Activated CD4-positive, alpha-beta T cell treated with anti-CD3 and anti-CD28 coated beads, Interleukin-2, amount 10 ng/mL, durations not matched to agents 7 days and 5 days (primary cell): ENCODE measurements at places on chromosomes 6 and 20.

- DNase-seq: no peak
Measured at GRCh38 chr6:149211046-149211571, 106.4 kb upstream of the TAB2 start.

GRCh38 chr6:131744432-131745287 is 33.8 kb upstream of the CTAGE9 start:
- DNase-seq: no peak

- no peak for DNase-seq
Measured at GRCh38 chr6:81693266-81693665, 59.2 kb downstream of the TENT5A start.

DNA sequence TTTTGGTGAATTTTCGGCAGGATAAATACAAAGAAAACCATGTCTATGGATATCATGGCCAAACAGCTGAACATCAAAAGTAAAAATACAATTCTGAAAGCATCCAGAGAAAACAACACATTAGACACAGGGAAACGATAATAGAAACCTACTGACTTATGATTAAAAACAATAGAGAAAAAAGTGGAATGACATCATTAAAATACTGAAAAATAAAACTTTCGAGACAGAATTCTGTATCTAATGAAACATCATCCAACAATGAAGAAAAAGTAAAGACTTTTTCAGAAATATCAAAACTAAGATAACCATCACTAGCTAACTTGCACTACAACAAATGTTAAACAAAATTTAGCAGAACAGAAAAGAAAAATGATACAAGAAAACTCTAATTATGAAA is 384.6 kb upstream of the RUNX2 start:
- DNase-seq: no peak

DNA sequence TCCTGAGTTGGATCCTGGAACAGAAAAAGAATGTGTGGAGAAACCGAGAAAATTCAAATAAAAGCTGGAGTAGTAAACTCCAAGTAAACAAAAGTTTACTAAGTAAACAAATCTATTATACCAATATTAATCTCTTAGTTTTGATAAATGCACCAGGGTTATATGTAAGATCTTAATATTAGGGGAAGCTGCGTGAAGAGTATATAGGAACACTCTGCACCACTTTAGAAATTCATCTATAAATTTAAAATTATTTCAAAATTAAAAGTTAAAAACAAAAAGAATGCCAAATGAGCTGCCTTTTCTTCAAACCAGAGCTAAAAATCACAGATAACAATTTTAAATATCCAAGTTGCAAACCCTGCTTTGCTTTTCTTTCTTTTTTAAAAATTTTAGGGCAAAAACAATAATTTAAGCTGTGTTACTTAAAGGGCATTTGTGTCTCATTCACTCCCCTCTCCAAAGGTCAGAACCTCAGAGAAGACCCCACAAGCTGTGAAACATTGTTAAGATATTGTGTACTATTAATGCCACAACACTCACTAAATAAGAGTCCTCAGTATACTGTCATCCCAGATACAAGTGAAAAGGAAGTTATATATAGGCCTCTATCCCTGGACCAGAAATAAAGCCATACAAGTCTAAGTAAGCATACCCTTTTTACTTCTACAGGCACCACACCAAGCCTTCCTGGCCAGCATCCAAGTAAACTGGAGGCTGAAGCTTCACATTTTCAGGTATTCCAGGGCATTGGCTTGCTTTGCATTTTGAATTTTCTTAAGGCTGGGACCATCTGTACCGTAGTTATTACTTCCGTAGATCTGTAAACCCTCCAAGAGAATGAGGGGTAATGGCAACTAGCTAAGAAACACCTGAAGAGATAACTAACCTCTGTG is 7.0 kb downstream of the DNAAF9 start:
- no peak for DNase-seq

DNA sequence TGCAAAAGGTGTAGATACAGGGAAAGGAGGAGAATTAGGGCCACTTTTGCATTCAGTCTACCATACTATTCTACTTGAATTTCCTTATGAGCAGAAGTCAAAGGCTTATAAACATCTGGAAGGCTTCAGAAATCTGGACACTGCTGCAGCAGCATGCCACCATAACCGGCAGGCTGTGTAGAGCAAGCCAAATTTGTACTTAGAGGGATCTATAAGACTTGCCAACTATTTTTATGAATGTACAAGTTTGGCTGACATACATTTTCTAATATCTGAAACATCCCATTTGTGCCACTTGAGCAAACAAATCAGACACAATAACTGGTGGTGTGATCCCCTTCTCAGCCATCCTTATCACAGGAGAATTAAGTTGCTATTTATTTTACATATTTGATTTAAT is 14.0 kb upstream of the PLCB1 start:
- no peak for DNase-seq

DNA sequence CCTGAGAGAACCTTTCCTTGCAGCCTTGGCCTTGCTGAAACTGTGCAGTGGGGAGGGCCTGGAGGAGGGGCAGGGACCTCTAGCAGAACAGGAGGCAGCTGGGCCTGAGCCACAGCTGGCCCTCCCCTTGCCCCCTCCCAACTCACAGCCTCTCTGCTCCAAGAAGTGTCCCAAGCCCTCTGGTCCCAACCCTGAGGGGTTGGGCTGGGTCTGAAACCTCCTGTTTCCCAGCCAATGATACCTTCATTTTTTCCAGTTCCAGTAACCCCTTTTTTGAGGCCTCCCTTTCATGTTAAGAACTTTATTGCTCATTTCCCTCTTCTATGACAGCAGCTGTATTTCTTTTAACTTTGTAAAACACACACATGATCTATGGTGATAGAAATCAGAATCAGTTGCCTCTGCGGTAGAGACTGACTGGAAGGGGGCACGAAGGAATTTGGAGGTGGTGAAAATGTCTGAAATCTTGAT is 17.9 kb upstream of the ARMC12 start:
- DNase-seq: no peak

DNA sequence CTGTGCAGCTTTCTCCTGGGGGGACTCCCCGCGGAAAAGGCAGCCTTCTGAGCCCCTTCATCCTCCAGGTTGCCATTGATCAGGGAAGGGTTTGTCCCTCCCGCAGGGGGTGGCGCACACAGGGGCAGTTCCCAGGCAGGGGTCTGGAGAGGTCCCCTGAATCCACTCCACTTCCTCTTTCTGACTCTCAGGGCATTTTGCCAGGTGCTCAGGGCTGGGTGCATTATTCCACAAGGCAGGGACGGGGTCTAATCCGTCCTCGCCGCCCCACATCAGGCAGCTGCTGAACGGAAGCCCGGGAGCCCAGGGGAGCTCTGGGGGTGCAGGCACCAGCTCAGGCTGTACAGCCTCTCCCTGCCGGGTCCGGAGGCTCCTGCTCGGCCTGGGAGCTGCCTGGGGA is 180.9 kb downstream of the TTLL2 start:
- no peak for DNase-seq

DNA sequence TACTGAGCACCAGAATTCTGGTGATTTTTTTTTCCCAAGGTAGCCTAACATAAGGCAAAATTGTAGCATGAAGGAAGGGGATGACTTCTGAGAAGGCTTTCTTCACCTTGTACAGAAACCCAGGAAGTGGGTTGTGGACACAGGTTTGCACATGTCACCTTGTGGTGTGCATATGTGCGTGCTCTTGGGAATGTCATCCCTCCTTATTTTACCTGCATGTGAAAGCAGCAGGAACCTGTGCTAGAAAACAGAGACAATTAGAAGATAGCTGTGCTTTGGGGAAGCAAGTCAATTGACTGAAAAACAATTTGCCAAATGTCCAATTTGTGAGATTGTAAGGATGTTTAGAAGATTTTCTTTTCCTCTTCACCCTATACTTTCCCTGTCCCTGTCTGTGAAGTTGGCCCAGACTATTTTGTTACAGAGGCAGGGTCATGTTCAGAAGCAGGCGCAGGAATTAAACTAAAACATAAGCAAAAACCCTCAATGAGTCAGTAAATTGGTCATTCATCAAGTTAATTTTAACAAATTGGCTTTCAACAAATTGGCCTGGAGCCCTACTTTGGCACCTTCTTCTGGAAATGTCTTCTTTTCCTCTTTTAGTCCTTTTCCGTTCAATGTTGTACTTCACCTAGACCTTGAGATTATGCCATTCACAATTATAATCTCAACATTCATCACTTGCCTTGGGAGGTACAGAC is 261.2 kb downstream of the ADGB start:
- no peak for DNase-seq

GRCh38 chr20:37189416-37190016 is 10.2 kb upstream of the MROH8 start:
- no peak for DNase-seq

DNA sequence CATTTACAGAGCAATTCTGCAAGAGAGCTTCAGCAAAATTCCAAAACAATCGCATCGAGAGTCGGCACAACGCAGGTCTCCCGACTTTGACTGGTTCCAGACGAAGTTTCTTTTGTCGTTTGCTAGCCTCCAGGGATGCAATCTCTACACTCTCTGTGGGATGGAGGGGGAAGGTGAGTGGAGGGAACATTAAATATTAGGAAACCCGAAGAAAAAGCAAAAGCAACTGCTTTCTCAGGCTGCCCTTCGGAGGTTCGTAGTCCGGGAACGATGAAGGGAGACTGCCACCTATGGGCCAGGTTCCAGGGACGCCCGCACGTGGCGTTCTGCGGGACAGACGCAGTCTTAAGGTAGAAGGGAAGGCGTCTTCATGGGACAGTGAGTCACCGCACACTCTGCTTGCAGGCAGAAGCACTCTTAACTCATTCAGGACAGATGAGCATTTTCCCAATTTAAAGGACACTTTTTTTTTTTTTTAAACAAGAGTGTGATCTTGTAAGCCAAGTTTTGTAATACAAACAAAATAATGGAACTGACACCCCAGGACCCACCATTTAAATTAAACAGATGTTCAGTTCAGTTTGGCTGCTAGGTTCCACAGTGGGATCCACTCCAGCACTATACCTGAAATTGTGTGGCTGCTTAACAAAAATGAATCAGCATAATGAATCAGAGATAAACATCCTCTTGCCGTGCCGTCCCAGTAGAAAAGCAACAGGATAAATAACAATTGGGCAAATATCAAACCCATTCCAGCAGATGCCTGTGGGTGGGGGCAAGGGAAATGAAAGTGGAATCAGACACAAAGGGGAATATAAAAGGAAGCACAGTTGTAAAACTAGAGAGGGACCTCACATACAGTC is 65.8 kb upstream of the ARMC2 start:
- DNase-seq: peak; percentile 85

- no peak for DNase-seq
Measured at GRCh38 chr20:47111576-47111975, 216.9 kb downstream of the EYA2 start.

- DNase-seq: no peak
Measured at GRCh38 chr20:19210391-19211155, 1.9 kb upstream of the SLC24A3 start.

GRCh38 chr6:10266061-10266460 is 148.8 kb downstream of the TFAP2A start:
- DNase-seq: no peak

DNA sequence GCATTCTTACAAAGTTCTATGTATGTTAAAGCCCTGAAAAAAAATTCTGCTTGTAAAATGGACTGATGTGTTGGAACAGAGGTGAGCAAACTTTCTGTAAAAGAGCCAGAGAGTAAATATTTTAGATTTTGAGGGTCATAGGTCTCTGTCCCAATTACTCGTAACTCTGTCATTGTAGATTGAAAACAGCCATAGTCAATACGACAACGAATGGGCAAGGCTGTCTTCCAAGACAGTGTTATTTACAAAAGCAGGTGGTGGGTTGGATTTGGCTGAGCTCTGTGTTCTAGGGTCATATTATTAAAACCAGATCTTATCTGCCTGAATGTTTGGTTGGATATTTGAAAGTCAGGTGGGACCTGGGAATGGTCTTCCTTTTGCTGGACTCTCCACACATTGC is 135.2 kb downstream of the EYA2 start:
- DNase-seq: no peak

DNA sequence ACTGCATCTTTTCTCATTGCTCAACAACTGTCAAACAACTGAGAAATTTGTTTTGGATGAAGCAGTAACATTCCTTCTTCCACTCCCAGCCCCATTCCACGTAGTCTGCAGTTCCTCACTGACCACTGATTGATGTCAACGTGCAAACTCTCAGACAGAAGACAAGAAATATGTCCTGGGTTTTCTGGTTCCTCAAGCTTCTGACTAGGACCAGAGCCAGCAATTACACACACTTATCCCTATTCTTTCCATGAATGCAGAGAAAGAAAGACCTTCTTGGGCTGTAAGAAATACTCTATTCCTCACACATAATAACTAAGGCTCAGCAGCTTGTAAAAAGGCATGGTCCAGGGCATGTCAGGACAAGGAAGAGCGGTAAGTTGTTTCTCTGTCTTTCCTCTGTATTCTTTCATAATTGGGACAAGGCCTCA is 790.1 kb upstream of the SLC35B3 start:
- DNase-seq: no peak

DNA sequence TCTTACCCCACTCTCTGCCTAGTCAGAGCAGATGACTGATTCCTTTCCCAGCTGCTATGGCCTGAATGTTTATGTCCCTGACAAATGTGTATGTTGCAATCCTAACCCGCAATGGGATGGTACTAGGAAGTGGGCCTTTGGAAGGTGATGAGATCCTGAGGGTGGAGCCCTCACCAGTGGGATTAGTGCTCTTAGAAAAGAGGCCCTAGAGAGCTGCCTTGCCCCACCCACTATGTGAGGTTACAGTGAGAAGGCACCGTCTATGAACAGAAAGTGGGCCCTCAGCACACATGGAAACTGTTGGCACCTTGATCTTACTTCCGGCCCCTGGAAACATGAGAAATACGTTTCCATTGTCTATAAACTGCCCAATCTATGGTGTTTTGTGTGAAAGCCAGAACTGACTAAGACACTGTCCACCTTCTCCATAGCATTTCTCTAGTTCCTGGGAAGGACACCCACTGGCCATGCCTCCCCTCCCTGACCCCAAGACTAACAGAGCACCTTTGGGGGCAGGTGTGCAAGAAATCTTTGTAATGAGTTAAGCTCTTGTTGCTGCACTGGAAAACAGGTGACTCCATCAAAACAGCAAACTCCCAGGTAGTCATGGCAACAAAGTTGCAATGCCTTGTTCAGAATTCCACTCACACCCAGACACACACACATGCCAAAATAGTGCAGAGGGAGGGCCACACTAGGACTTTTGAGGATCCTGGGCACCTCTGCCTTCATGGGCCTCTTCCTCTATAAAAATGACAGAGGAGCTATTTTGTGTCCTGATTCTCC is 16.2 kb downstream of the GABRR2 start:
- DNase-seq: peak; percentile 71

DNA sequence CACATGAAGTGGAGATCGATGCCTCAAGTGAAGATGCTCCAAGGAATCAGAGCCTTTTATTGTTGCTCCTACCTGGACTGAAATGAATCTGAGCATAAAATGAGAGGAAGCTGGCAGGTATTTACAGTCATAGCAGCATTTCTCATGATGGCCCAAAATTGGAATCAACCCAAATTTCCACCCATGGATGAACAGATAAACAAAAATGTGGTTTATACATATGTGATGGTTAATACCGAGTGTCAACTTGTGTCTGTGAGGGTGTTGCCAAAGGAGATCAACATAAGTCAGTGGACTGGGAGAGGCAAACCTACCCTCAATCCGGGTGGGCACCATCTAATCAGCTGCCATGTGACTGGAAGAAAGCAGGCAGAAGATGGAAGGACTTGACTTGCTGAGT is 178.2 kb downstream of the PTPRT start:
- no peak for DNase-seq
